ENCODE measurements at places on chromosomes 2 and 18.

- no peak for DNase-seq
Measured at GRCh38 chr2:120436885-120437603, 91.1 kb downstream of the INHBB start.

GRCh38 chr2:42493468-42494354, at the start of gene KCNG3:
TSS of gene KCNG3 (minus strand) at chr2:42493982. CDS start at chr2:42493501, 481 bp downstream.
- peak; percentile 88 for DNase-seq

DNA sequence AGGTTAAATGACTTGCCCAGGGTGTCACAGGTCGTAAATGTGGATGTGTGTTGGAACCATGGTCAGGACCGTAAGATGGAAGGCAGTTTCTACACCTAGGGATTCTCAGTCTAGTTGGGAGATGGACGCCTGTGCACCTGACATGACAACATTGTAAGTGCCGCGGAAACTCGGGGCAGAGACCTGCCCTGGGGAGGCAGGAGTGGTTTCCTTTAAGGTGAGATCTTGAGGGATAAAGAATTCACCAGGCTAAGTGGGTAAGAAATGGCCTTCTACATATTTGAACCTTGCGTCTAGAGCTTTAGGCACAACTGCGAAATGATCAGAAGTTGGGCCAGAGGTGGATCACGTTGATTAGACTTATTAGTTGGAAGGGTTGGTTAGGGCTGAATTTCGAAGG, 1.6 kb downstream of the DGKD start:
- DNase-seq = no peak

- no peak for DNase-seq
Measured at GRCh38 chr2:189483571-189483970, 42.3 kb downstream of the WDR75 start.

GRCh38 chr2:159146996-159147666, 139.4 kb downstream of the WDSUB1 start:
- no peak for DNase-seq

- DNase-seq = no peak
Measured at GRCh38 chr2:84925336-84925723, 19.9 kb downstream of the TMSB10 start.

DNA sequence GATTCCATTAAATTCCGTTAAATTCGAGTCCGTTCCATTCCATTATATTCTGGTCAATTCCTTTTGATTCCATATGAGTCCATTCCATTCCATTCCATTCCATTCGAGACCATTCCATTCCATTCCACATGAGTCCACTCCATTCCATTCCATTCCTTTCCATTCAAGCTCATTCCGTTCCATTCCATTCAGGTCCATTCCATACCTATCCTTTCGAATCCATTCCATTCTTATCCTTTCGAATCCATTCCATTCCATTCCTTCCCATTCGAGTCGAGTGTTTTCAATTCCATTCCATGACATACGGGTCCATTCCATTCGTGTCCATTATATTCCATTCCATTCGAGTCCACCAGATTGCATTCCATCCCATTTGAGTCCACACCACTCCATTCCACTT, 1127.4 kb downstream of the RPIA start:
- no peak for DNase-seq

GRCh38 chr2:100818003-100818605, 1.8 kb upstream of the NPAS2 start:
- no peak for DNase-seq

GRCh38 chr2:101622210-101623030, 75.1 kb upstream of the MAP4K4 start:
- no peak for DNase-seq

DNA sequence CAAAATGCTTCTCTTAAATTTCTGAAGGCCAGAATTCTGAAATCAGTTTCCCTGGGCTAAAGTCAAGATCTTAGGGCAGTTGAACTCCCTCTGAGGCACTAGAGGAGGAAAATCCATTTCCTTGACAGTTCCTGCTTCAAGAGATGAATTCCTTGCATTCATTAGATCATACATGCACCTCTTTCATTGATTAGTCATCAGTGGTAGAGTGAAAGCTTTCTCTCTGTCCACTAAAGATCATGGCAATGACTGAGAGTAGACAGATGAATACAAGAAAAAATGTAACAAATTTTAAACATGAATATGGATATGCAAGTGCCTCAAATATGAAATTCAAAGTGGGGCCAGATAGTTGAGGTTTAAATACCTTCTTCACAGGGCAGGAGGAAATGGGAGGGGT, 693.4 kb upstream of the TMEFF2 start:
- DNase-seq = no peak

- no peak for DNase-seq
Measured at GRCh38 chr2:217431577-217432269, 571.1 kb downstream of the TNS1 start.

DNA sequence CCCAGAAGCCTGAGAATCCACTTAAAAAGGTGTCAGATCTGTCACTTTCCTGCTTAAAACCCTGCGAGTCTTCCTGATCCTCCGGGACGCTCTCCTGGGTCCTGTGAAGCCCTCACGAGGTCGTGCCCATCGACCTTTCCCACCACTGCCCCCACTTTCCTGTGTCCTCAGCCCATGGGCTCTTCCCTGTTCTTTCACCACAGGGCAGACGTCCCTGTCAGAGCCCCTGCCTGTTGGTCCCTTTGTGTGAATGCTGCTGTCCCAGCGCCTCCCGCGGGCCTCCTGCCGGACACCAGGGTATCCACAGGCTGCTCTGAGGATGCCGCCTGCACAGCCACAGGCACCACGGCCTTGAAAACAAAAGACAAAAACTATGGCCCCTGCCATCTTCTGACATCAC, 125.6 kb downstream of the TMEM18 start:
- no peak for DNase-seq

- DNase-seq = no peak
Measured at GRCh38 chr2:45808294-45808800, 156.9 kb downstream of the PRKCE start.

DNA sequence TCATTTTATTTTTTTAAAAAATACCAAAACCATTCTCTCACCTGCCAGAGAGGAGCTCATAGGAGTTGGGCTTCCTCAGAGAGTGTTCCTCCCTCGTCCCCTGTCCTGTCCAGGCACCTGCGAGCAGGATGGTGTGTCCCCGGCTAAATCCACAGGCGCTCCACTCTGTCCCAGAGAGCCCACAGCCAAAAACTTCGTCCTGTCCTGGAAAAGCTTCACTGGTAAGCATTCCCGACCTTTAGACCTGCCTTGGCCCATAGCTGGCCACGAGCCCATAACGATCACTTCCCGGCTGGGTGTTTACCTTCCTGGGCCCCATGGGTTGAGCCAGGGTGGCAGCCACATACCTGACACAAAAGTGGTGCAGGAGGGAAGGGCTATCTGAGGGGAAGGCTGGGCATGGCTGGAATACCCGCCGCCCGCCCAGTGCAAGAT, at the start of gene NGEF:
Gene NGEF (minus strand): TSS at position 230 of the 435 bp plus-strand sequence. CDS start 38,366 bp downstream, outside the sequence.
- DNase-seq = no peak

DNA sequence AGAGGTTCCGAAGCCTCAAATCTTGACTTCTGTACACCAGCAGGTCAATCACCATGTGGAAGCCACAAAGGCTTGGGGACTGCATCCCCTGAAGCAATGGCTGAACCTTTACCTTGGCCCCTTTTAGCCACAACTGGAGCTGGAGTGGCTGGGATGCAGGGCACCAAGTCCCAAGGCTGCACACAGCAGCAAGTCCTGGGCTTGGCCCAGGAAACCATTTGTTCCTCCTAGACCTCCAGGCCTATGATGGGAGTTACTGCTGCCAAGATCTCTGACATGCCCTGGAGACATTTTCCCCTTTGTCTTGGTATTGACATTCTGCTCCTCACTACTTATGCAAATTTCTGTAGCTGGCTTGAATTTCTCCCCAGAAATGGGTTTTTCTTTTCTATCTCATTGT, 285.9 kb downstream of the ASXL3 start:
- no peak for DNase-seq

DNA sequence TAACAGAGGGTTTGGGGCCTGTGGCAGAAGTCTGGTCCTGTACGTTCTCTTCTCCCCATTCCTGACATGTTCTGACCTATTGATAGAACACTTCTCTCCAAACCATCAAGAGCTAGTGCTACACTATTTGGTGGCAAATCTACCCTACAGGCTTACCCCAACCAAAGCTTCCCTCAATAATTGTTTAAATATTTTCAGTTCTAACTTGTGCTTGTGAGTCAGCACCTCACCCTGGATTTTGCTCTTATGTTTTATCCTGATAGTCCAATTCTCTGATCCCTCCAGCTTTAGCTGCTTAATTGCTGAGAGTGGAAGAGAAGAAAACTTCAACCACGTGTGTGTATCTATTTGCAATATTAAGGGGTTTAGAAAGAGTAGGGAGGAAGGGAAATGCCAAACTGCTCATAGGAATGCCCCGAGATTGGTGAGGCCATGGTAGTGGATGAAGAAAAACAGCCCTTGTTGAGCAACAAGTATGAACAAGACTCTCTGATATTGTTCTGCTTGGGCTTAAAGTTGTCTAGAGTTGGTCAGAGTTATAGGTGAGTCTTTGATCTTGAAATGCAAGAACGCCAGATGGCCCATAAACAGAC, 67.8 kb upstream of the PARD3B start:
- no peak for DNase-seq

DNA sequence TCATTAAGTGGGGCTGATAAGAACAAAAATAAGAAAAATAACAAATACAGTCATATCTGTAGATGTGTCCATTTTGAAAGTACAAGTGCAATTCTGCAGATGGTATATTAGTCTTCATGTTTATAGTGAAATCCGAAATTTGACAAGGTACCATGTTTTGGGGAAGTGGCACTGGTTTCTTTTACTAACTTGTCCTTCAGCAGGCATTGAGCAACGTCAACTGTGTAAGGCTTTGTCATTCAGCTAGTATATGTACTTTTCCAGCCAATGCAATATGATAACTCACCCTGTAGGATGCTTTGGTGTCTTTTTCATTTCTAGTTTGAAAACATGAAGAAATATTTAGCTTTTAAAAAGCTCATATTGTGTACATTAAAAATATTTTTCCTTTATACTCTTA, 139.9 kb downstream of the MCFD2 start:
- DNase-seq = no peak

Measured in NCI-H2227 treated with DMSO at 0.1 percent for 48 hours (cell line).